ENCODE measurements at places on chromosomes 4 and X.

GRCh38 chr4:106986486-106986885 is 49.6 kb downstream of the DKK2 start:
- H3K27me3 ChIP-seq: no peaks in the 10 kb centered on the region
- no peak overlapping the region for H3K4me3 ChIP-seq
- no peak overlapping the region for H3K27ac ChIP-seq
- no peaks in the 10 kb centered on the region for H3K36me3 ChIP-seq

- H3K4me3 ChIP-seq: no peak overlapping the region
- no peaks in the 10 kb centered on the region for H3K36me3 ChIP-seq
- H3K27me3 ChIP-seq: no peaks in the 10 kb centered on the region
Measured at GRCh38 chrX:38704146-38704882, 96.9 kb upstream of the MID1IP1 start.

DNA sequence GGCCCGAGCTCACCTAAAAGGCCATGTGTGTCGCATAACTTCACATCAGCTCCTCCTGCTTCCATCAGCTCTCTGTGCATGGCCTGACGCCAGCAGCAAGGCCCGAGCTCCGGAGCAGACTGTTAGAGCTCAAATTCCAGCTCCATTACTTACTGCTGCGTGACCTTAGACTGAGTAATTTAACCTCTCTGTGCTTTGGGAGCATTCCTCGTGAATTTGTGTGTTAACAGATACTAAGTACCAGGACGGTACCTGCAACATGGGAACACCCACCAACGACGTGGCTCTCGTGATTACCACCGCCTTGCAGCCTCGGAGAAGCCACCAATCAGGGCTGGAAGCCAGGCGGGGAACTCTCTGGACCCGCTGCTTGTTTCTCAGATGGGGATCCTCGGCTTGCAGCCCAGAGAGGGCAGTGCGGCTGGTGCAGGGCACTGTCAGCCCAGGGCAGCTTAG is 12.9 kb downstream of the LETM1 start:
- H3K4me3 ChIP-seq: no peak overlapping the region
- no peaks in the 10 kb centered on the region for H3K36me3 ChIP-seq
- no peak overlapping the region for H3K27ac ChIP-seq
- no peaks in the 10 kb centered on the region for H3K4me1 ChIP-seq

- no peaks in the 10 kb centered on the region for H3K4me1 ChIP-seq
- H3K27me3 ChIP-seq: no peaks in the 10 kb centered on the region
- DNase-seq: no peak
- no peak overlapping the region for H3K4me3 ChIP-seq
- no peak overlapping the region for H3K27ac ChIP-seq
Measured at GRCh38 chrX:40434947-40435346, 145.8 kb upstream of the ATP6AP2 start.

DNA sequence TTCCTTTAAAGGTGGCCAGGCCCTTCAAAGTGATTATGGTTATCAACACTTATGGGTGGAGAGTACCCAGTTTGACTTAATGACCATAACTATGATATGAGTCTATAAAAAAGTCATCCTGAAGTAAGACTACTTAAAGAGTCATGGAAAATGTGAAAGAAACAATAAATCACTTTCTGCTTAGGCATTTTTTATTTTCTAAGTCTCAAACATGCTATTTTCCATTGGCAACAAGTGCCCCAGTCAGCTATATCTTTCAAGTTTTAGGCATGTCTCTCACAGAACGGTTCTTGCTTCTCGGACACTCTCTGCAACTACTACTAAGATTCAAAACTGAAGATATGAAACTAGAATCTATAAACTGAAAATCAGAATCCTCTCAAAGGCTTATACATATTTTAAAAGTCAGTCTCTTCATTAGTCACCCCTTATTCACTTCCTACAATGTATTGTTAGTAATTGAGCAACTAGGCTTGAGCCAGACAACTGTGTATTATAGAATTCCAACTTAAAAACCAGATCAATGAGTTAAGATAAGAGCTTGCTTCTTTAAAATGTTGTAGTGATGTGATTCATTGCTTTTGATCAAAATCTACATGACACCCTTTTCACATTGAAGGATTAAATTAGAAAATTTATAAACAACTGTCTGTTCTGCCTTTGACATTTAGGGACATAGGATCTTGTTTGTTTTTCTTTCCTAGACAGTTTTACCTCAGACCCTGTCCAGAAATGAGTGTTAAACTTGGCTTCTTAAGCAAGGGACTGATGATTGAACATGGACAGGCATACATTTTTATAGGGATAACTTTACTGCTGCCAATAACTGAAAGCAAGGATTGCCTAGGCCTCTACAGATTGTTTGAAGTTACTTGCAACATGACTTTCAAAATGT is 2.9 kb downstream of the ANTXR2 start:
- no peaks in the 10 kb centered on the region for H3K27me3 ChIP-seq
- peaks cover 24% of the 10 kb centered on the region for H3K4me1 ChIP-seq
- no peak for DNase-seq
- peaks cover 51% of the 10 kb centered on the region for H3K36me3 ChIP-seq
- H3K27ac ChIP-seq: no peak overlapping the region
- no peak overlapping the region for H3K4me3 ChIP-seq

DNA sequence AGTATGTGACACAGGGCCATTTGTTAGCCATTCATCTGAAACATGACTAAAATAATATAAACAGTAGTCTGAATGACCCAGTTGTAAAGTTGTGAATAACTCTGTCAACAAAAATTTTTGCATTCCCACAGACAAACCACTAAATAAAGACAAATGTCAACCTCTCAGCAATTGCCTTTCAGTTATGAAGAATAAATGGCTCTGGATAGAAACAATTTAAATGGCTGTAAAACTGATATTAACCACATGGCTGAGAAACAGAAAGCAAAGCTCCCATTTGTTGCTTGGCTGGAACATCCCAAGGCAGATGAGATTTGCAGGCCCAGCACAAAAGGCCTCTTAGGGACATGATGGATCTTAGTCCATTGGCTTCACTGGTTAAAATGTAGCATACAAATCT is 296.3 kb downstream of the GALNTL6 start:
- H3K4me1 ChIP-seq: no peaks in the 10 kb centered on the region
- no peaks in the 10 kb centered on the region for H3K36me3 ChIP-seq
- no peak overlapping the region for H3K4me3 ChIP-seq
- H3K27ac ChIP-seq: no peak overlapping the region

DNA sequence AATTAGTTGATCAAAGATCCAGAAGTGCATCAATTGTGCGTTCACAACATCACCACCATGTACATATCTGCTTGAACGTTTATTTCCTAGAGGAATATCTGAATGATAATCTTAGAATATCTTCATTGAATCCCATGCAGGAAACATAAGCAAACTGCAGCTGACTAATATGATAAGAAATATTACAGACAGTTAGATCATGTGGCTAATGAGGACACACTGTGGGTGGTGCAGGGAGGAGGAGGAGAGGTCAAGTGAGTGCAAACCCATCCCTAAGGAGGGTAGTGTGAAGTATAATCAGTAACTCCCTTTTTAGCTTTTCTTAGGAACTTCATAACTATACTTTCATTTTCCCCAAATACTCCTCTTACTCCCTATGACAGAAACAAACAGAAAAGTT is 58.3 kb upstream of the HPGD start:
- H3K27me3 ChIP-seq: no peaks in the 10 kb centered on the region
- no peak for DNase-seq
- H3K4me3 ChIP-seq: no peak overlapping the region
- H3K4me1 ChIP-seq: no peaks in the 10 kb centered on the region

DNA sequence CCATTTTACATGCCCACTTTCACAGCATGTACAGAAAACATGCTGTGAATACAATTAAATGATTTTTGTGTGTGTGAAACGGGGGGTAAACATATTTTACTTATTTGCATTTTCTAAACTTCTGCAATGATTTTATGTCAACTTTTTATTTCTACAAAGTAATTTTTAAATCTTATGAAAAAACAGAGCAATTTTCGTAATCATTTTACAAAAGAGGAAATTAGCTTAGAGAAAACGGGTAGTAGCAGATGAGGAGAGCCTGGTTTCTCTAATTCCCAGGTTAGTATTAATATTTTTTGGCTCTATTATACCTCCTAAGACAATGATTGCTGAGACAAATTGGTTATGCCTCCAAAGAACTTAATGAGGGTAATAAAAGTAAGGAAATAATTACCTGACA is 3.2 kb downstream of the TKTL2 start:
- no peak overlapping the region for H3K4me3 ChIP-seq
- DNase-seq: no peak
- H3K27ac ChIP-seq: no peak overlapping the region
- no peaks in the 10 kb centered on the region for H3K36me3 ChIP-seq

- H3K4me3 ChIP-seq: no peak overlapping the region
- peaks cover 44% of the 10 kb centered on the region for H3K4me1 ChIP-seq
- H3K36me3 ChIP-seq: no peaks in the 10 kb centered on the region
- H3K27me3 ChIP-seq: no peaks in the 10 kb centered on the region
- H3K27ac ChIP-seq: peak overlapping the region; percentile 66
Measured at GRCh38 chr4:3302173-3302785, 9.5 kb downstream of the RGS12 start.

DNA sequence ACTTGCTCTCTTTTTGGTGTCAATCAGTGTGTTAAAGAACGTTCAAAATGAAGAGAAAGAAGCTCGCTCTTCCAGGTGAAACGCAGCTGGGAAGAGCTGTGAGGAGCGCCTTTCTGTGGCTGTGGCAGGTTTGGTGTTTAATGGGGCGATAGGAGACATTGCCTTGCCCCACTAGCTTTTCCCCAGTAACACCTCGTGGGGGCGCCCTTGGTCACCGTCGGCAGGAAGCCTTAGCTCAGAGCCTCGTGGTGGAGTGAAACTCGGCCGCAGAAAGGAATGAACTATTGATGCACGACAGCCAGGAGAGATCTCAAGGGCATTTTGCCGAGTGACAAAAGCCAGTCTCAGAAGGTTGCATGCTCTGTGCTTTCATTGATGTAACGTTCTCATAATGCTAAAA is 65.1 kb downstream of the GPR143 start:
- H3K27ac ChIP-seq: no peak overlapping the region
- no peaks in the 10 kb centered on the region for H3K27me3 ChIP-seq
- no peaks in the 10 kb centered on the region for H3K36me3 ChIP-seq
- DNase-seq: no peak

- H3K36me3 ChIP-seq: no peaks in the 10 kb centered on the region
- H3K4me1 ChIP-seq: no peaks in the 10 kb centered on the region
- 0 out of 2 replicates have a peak, but pooled peaks cover 3% of the 10 kb centered on the region for H3K27me3 ChIP-seq
Measured at GRCh38 chr4:138831948-138832347, 183.6 kb upstream of the NOCT start.

DNA sequence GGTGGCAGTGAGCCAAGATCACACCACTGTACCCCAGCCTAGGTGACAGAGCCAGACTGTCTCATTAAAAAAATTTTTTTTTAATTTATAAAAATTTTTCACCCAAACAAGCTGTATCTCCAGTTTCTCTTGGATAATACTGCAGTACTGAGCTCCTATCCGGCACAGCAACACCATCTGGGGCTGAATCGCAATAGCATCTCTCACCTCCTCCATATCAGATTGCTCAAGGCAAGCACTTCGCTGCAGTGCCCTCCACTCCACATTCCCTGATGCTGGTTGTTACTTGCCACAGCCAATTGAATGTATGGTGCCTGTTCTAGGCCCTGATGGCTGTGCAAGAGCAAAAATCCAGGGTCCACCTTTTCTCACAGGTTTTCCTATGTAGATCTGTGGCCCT is 69.3 kb upstream of the FAM241A start:
- H3K4me3 ChIP-seq: no peak overlapping the region
- no peak for DNase-seq
- H3K27me3 ChIP-seq: no peaks in the 10 kb centered on the region
- H3K36me3 ChIP-seq: no peaks in the 10 kb centered on the region
- H3K4me1 ChIP-seq: no peaks in the 10 kb centered on the region

GRCh38 chr4:127238956-127239475 is 393.7 kb upstream of the INTU start:
- no peak for DNase-seq
- no peaks in the 10 kb centered on the region for H3K4me1 ChIP-seq
- no peaks in the 10 kb centered on the region for H3K27me3 ChIP-seq
- no peak overlapping the region for H3K4me3 ChIP-seq
- H3K36me3 ChIP-seq: no peaks in the 10 kb centered on the region
- no peak overlapping the region for H3K27ac ChIP-seq

- no peaks in the 10 kb centered on the region for H3K4me1 ChIP-seq
- no peak overlapping the region for H3K27ac ChIP-seq
- no peaks in the 10 kb centered on the region for H3K27me3 ChIP-seq
Measured at GRCh38 chrX:68721991-68722860, 74.8 kb downstream of the STARD8 start.

GRCh38 chrX:38697461-38697860 is 103.8 kb upstream of the MID1IP1 start:
- no peaks in the 10 kb centered on the region for H3K4me1 ChIP-seq
- no peaks in the 10 kb centered on the region for H3K27me3 ChIP-seq
- H3K4me3 ChIP-seq: no peak overlapping the region

DNA sequence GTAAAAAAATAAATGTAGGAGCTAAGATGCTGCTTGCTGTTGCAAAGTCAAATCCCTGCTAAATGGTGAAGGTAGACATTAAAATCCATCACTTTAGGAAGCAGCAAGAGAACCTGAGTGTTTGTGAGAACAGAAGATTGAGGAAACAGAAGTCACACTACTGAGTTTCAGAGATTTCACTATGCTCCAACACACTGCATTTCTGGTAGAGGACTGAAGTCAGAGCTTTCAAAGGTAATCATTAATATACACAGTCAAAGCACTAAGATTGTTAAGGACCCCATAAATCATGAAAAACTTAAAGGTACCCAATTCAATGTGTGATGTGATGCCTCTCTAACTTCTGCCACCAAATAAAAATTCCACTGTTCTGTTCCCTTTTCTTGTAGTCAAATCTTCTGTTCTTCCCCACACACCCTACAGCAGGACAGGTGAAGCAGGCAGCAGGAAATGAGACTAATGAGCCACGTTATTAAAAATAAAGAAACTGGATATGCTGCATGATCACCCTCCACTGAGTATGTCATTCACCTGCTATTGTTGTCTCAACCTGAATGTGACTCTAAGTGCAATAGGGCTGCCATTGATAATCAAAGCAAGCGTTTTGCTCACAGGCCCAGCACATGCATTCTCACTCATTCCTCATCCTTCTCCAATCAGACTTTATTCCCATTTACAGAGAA is 28.9 kb upstream of the APELA start:
- no peaks in the 10 kb centered on the region for H3K36me3 ChIP-seq
- peak overlapping the region; percentile 18 for H3K27ac ChIP-seq
- no peak overlapping the region for H3K4me3 ChIP-seq
- DNase-seq: no peak

DNA sequence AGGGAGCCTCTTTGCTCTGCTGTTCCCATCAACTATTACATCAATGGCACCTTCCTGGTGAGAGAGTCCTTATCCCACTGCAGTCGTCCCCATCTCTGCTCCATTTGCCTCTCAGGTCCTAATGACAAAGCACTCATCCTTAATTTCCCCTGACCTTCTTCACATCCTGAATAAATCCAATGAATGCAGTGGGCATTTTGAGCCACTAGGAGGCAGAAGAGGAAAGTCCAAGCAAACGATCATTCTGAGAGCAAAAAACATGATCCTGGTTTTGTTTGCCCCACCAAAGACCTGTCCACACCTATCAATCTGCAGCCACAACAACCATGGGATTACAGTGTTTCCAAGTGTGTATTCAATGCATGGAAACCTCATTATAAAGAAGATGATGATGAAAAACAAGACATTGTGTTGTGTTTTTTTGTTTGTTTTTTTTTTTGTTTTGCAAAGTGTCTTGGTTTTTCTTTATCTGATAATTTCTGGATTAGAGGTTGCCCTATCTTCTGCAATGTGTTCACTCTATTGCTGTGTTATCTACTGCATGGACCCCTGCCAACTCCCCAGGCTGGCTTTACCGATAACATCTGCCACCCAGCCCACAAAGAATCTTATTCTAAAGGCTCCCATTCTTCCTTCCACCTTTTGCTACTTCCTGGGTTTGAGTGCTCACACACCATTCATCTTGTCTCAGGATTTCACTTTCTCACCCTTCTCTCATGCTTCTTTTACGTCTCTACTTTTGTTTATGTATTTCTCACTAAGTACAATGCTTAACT is 207.2 kb downstream of the NLGN4X start:
- no peaks in the 10 kb centered on the region for H3K4me1 ChIP-seq
- H3K4me3 ChIP-seq: no peak overlapping the region
- H3K27me3 ChIP-seq: no peaks in the 10 kb centered on the region
- DNase-seq: no peak
